ENCODE measurements at places on chromosomes 2 and 18.

- DNase-seq, result peak; percentile 88
These were observed 1.4 kb upstream of the ZNF804A start for GRCh38 chr2:184596819-184597411.

GRCh38 chr2:48727560-48727959 is 28.0 kb downstream of the LHCGR start:
- no peak for DNase-seq

- peak; percentile 60 for DNase-seq
These were observed 87.3 kb downstream of the HNRNPLL start for GRCh38 chr2:38515155-38516074.

GRCh38 chr2:239156516-239157265 is 244.1 kb downstream of the HDAC4 start:
- DNase-seq, result no peak

DNA sequence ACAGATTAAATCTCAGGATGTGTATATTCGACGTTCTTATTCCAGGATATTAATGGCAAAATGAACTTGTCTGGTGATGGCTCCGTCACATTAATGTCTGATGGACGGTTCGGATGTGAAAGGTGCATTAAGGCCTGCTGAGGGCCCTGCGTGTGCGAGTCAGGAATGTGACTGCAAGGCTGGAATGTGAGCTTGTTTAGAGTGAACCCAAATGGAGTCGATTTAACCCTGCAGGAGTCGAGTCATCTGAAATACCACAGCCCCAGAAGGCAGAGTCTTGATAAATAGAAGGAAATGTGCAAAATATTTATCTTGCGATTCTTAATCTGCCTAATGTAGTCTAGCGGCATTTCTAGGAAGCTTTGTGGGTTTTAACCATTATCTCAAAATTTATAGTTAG is 44.3 kb downstream of the RDH14 start:
- DNase-seq, result peak; percentile 90

- DNase-seq, result no peak
These were observed 2.5 kb downstream of the SP100 start for GRCh38 chr2:230418341-230419016.

DNA sequence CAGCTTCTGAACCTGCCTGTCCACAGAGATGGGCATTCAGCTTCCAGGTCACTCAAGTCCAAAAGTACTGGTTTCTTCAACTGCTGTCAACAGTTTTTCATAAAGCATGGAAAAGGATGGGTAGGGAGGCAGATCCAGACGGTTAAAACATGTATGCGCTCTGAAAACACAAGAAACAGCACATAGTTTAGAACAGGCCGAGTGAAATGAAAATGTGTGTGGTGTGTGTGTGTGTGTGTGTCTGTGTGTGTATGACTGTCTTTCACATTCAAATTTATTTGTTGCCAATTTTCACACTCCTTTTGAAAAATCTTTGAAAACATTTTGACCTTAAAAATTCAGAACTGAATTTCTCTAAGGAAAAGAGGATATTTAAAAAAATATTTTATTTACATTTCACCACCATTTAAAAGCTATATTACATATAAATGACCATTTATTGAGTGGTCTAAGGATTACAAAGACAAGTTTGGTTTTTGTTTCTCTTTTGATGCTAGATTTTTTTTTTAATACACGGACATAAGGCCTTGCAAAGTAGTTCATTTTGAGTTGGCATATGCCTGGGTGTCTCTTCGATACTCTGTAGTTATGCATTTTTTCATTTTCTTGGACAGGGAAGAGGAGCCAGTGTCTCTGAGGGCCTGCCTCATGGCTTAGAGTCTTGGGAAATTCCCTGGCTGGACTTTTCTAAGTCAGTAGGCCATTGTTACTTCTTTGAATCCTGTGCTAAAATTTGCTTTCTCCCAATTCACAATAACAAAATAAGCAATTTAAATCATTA is 30.0 kb upstream of the STK17B start:
- no peak for DNase-seq

DNA sequence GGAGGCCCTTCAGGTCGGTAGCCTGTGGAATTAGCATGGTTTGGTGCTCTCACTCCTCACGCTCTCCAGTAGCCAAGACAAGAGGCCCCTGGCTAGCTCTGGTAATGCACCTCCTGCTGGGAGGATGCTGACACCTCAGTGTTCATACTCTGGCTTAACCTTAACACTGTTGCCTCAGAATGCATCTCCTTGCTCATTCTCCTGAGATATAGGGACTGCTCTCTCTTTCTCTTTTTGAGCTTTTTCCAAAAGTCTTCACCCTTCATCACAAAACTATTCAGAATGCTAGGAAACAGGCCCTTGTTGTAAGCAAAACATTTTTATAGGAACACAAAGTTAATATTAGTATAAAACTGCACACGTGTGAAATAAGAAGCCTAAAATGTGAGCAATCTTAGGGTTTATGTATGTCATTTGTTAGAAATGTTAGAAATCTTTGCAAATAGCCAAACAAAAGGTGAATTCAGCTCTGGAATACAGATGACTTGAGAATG is 17.3 kb upstream of the IMPA2 start:
- peak; percentile 41 for DNase-seq
